ENCODE measurements at places on chromosomes 5 and 9.

- no peak for DNase-seq
Observed at GRCh38 chr5:169253071-169253470, 47.9 kb downstream of the SLIT3 start.

DNA sequence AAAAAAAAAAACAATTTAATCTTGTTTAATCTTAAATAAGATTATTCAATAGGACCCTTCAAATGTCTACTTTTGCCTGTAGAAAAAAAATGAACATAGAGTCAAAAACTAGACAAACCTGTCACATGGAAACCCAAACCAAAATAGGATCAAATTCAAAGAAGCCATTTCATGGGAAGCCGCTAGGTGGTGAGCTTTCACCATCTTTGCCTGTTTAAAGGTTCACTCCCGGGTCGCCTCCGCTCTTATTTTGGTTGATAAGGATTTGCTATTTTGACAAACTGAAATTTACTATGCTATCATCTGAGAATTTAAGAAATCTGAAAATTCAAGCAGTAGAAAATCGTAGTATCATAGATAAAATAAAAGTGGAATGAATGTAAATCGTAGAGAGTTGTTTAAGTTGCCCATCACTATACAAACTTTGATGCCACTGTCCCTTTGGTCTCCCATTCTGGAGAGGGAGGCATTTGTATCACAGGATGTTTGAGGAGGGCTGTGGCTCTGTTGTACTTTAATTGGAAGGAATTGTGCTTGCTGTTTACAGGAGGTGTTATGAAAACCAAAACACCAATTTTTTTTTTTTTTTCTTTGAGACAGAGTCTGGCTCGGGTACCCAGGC, 43.5 kb upstream of the DNAH5 start:
- no peak for DNase-seq

GRCh38 chr5:39360471-39361111, 3.7 kb downstream of the C9 start:
- no peak for DNase-seq

GRCh38 chr9:70588999-70589398, 174.5 kb upstream of the KLF9 start:
- DNase-seq, result no peak

DNA sequence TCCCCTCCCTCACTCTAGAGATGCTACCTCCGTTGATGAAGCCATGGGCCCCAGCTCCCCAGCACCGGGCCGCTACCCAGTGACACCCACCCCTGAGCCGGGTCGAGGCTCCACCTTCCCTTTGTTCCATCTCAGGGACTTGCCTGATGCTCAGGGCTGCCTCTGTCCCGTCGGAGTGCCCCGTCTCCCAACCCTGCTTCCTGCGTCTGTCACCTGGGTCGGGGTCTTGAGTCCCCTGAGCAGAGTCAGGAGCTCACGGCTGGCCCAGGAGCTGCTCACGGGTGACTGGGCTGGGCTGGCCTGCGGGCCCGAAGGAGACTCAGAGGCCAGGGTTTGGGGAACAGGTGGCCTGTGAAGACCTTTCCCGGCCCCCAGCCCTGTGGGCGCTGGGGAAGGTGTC, 85.3 kb downstream of the KCNT1 start:
- no peak for DNase-seq

DNA sequence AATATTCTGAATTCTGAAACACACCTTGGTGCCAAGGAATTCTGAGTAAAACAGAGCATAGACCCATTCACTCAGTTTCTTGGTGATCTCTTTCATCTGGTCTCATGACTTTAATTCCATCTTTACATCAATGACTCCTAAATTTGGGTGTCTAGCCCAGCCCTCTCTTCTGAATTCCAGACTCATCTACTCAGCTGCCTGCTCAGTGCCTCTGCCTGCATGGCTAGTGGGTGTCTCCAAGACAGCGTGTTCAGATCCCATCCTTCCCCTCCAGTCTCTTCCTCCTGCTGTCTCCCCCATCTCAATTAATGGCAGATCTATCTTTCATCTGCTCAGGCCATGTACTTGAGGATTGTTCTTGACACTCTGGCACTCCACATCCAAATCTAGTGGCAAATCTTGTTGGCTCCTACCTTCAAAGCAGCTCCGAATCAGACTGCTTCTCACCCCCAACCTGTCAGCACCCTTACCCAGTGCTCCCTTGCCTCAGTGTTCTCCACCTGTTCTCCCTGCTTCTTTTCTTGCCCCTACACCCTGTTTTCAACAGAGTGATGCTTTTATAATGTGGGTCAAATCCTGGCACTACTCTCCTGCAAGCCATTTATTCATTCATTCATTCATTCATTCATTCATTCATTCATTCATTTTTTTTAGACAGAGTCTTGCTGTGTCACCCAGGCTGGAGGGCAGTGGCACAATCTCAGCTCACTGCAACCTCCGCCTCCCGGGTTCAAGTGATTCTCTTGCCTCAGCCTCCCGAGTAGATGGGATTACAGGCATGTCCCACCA, 5.3 kb downstream of the CAVIN4 start:
- DNase-seq, result no peak

DNA sequence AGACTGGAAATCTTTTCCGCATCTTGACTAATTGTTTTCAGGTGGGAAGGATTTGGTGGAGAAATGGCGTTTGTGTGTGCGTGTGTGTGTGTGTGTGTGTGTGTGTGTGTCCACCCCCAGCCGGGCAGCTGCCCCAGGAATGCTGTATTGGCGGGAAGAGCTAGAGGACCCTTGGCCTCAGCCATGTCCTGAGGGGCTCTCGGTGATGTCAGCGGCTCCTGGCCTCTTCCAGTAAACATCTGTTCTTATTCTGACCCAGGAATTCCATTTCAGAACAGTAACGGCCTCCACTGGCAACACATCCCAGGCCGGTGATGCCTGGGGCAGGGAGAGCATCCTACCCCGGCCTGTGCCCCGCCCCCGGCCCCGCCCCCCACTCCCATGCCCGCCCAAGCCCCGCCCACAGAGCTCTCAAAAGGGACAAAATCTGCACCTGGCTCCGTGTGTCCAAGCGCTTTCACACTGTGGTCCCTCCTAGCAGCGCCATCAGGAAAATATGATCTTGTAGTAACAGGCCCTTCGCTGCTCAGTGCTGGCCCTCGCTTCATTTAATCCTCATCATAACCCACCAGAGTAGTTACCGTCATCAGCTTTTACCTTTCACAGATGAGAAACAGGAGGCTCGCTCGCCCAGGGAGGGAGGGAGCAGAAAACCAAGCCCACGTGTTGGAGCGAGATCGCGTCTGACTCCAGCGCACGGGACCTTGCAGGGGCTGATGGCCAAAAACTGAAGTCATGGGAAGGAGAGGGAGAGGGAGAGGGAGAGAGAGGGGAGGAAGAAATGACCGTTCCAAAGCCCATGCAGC, 18.9 kb downstream of the ADAMTS2 start:
- DNase-seq, result peak; percentile 92

- no peak for DNase-seq
Observed at GRCh38 chr5:55021821-55022220, 2.2 kb upstream of the GZMK start.

GRCh38 chr5:97149709-97150108, 7.3 kb upstream of the LIX1 start:
- DNase-seq, result no peak

DNA sequence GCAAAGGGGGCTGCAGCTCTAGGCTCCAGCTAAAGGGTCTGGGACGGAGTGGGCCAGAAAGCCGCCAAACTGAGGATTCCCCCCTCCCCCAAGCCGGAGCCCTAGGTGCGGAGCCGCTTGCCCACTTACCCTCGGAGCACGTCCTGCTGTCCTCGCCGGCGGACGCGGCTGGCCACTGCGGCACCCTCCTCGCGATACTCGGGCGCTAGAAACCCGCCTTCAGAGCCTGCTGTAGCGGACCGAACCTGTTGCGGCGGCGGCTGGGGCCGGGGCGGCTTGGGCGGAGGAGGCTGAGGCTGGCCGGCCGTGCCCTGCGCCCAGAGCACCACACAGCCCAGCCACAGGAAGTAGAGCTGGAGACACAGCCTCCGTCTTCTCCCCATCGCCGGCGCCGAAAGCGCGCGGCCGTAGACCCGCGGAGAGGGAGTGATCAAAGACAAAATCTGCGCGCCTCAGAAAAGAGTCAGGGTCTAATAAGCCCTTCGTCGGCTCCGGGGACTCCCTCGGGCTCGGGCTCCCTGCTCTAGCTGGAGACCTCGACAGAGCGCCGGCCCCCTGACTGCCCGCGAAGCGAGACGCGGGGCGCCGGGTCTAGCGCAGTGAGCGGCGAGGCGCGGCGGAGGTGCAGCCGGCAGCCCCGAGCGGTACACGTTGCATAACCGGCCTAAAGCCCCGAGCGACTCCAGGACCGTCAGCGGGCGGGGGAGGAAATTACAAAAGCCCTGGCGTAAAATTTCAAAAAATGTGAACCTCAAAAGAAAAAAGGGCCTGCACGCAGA, 635 bp downstream of the FBN2 start:
- DNase-seq, result peak; percentile 72
